Activated CD8-positive, alpha-beta T cell treated with anti-CD3 and anti-CD28 coated beads for 36 hours (primary cell): ENCODE measurements at places on chromosomes 4 and X.

DNA sequence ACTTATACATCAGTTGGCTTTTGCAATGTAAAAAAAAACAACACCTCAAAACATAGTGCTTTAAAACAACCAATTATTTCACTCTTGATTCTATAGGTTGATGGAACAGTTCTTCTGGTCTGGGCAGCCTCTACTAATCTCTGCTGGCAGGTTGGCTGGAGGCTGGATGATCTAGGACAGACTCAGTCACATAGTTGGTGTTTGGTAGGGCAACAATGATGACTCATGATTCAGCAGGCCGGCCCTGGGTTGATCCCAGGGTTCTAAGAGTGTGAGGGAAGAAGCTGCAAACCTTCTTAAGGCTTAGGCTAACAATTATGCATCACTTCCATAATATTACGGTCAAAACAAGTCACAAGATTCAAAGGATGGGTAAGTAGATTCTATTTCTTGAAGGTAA lies 558.2 kb downstream of the ZNF674 start:
- H3K4me1 ChIP-seq = no peaks in the 10 kb centered on the region
- no peak overlapping the region for H3K4me3 ChIP-seq

GRCh38 chr4:87029356-87029755 lies 94.5 kb downstream of the AFF1 start:
- H3K36me3 ChIP-seq = peaks cover 7% of the 10 kb centered on the region
- no peak overlapping the region for H3K4me3 ChIP-seq

- H3K36me3 ChIP-seq = peaks cover 5% of the 10 kb centered on the region
- no peaks in the 10 kb centered on the region for H3K4me1 ChIP-seq
- no peaks in the 10 kb centered on the region for H3K27me3 ChIP-seq
- H3K4me3 ChIP-seq = no peak overlapping the region
Observed at GRCh38 chr4:109026588-109026987, 263.7 kb upstream of the ETNPPL start.

- peaks cover 8% of the 10 kb centered on the region for H3K27me3 ChIP-seq
- H3K27ac ChIP-seq = no peak overlapping the region
- no peak for DNase-seq
Observed at GRCh38 chr4:153259661-153260060, 55.4 kb downstream of the TRIM2 start.

DNA sequence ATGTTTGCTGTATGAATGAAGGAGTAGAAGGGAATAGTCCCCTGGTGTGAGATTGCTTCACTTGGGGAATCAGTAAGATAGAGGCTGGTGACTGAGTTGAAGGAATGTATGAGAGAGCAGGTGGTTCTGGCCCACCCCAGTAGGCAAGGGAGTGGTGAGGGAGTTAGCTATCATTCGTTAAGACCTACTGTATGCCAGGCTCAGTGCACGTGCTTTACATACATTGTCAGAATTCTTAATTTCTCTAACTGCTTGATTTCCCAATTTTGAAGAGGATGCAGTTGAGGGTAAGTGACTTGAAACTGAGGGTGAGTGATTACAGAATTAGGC lies 700 bp downstream of the VMA21 start:
- H3K36me3 ChIP-seq = peaks cover 21% of the 10 kb centered on the region
- no peaks in the 10 kb centered on the region for H3K27me3 ChIP-seq
- peak; percentile 13 for DNase-seq

DNA sequence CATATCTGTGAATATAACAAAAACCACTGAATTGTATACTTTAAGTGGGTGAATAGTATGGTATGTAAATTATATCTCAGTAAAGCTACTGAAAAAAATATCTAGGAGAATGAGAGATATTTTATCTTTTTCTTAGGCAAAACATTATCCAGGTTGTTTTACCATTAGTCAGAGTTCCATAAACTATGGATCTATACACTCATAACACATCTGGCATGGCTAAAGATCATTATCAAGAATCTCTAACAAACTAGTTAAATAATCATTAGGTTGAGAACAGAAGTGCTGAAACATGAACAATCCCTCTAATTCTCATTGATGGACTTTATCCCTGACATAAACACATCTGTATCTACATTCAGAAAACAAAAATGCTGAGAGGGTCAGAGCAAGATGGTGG lies 15.6 kb downstream of the MED14 start:
- H3K36me3 ChIP-seq = peaks cover 42% of the 10 kb centered on the region
- H3K27me3 ChIP-seq = no peaks in the 10 kb centered on the region

- H3K4me3 ChIP-seq = no peak overlapping the region
- no peaks in the 10 kb centered on the region for H3K36me3 ChIP-seq
- no peaks in the 10 kb centered on the region for H3K27me3 ChIP-seq
Observed at GRCh38 chr4:147581606-147582350, 35.4 kb upstream of the TMEM184C start.

- no peaks in the 10 kb centered on the region for H3K4me1 ChIP-seq
- H3K36me3 ChIP-seq = no peaks in the 10 kb centered on the region
- H3K4me3 ChIP-seq = no peak overlapping the region
- DNase-seq = no peak
- no peaks in the 10 kb centered on the region for H3K27me3 ChIP-seq
Observed at GRCh38 chr4:137394018-137394417, 138.3 kb downstream of the PCDH18 start.

DNA sequence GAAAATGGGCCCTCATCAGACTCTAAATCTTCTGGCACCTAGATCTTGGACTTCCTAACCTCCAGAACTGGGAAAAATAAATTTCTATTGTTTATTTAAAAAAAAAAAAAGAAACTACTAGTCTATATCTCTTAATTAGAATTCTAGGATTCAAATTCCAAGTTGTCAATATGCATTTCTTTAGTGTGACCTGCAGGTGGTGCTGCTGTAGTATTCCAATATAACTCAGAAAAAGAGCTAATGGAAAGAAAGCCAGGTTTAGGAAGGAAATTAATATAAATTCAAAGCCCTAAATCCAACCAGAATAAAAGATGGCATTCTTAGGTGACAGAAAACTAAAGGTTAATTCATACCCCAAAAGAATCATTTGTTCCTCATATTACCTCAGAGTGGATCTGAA lies 80.0 kb upstream of the NALF2 start:
- peaks cover 6% of the 10 kb centered on the region for H3K27me3 ChIP-seq
- no peaks in the 10 kb centered on the region for H3K4me1 ChIP-seq
- H3K36me3 ChIP-seq = no peaks in the 10 kb centered on the region
- DNase-seq = no peak
- no peak overlapping the region for H3K4me3 ChIP-seq
- no peak overlapping the region for H3K27ac ChIP-seq

DNA sequence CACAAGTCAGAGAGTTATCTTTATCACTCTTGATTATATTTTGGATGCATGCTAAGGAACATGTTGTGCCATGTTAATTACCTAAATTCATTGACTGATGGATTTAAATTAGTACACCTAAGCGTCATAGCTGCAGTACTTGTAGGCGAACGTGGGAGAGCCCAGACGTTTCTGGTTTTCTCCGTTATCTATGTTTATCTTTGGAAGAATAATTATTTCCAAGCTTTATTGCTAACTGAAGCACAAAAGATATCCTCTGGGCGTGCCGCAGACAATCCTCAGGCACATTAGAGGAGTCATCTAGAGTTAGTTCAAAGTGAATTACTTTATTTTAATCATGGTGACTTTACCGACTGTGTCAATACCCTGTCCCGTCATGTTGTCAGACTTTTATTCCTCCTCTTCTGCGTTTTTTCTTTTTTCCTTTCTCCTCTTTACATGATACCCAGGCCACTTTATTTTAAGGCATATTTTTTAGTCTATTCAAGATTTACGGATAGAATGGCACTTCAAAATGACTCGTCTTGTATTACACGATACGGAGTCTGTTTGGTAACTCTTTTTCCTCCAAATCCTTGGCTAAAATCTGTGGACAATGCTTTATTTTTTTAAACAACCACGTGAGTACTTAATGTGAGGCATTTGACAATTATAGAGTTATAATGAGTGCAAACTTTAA lies 632.0 kb upstream of the TENM3 start:
- no peaks in the 10 kb centered on the region for H3K36me3 ChIP-seq

DNA sequence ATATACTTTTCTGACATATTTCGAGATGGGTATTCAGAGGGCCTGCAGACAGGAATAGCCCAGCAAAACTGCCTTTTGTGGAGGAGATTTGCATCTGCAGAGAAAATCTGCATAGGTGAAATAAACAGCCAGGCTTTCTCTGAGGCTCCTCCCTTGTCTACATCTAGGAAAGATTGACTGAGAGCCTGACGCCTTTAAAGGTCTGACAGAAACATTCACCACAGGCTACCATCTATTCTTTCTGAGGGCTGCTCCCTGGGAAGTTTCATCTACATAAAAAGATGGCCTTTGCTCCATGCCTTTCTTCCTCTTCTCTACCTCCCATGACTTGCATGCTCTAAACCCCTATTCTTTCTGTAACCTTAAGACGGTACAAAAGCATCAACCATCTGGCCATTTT lies 55.0 kb upstream of the AP1S2 start:
- H3K4me1 ChIP-seq = no peaks in the 10 kb centered on the region
- DNase-seq = no peak
- peaks cover 2% of the 10 kb centered on the region for H3K27me3 ChIP-seq
- H3K36me3 ChIP-seq = no peaks in the 10 kb centered on the region
- no peak overlapping the region for H3K27ac ChIP-seq
- H3K4me3 ChIP-seq = no peak overlapping the region

DNA sequence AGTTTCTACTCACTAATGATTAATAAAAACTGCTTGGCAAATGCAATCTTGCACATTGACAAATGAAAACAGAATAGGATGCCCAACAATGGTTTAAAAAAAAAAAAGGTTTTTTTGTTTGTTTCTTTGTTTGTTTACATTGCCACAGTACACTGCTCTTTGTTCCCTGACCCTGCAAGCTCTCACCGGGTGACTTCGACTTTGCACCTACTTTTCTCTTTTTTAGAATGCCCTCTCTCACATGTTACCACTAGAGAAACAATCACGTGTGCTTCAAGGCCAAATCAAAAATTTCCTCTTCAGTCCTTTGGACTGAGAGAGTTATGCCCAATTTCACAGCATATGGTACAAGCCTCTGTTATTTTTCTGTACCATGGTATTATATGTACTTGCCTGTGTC lies 101.5 kb downstream of the DMD start:
- H3K36me3 ChIP-seq = no peaks in the 10 kb centered on the region
- no peaks in the 10 kb centered on the region for H3K4me1 ChIP-seq
- H3K27ac ChIP-seq = no peak overlapping the region
- H3K4me3 ChIP-seq = no peak overlapping the region
- no peaks in the 10 kb centered on the region for H3K27me3 ChIP-seq

DNA sequence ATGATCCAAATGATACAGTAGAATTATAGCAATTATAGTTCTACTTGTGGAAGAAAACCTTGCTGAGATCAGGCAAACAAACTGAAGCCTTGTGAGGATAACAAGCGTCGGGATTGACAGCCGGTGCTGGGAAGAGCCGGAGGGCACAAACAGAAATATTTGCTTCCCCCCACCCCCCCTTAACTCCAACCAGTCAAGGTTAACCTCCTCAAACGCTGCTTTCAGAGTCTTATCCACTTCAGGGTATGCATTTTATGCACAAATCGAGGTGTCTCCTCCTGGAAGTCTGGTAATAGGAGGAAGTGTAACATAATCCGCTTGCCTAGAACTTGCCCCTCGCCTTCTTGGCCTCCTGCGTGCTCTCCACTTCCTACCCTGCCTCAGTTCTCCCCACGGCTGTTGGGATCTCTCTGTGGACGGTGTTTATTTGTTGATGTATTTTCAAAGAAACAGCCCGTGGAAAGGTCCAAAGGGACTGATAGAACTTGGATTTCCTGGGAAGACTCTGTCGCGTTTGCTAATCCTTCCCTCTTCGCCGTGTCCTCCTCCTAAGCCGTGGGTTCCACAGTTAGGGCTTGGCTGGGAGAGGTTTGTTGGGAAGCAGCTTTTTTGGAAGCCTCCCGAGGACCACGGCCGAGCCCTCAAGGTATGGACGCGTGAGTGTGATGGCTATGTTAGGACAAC lies 4.1 kb upstream of the ARX start:
- H3K36me3 ChIP-seq = no peaks in the 10 kb centered on the region
- no peak for DNase-seq
- no peak overlapping the region for H3K4me3 ChIP-seq
- no peak overlapping the region for H3K27ac ChIP-seq

- no peaks in the 10 kb centered on the region for H3K36me3 ChIP-seq
- H3K4me3 ChIP-seq = no peak overlapping the region
- H3K27ac ChIP-seq = no peak overlapping the region
- no peaks in the 10 kb centered on the region for H3K4me1 ChIP-seq
- H3K27me3 ChIP-seq = no peaks in the 10 kb centered on the region
Observed at GRCh38 chr4:95672811-95673210, 124.0 kb upstream of the UNC5C start.

DNA sequence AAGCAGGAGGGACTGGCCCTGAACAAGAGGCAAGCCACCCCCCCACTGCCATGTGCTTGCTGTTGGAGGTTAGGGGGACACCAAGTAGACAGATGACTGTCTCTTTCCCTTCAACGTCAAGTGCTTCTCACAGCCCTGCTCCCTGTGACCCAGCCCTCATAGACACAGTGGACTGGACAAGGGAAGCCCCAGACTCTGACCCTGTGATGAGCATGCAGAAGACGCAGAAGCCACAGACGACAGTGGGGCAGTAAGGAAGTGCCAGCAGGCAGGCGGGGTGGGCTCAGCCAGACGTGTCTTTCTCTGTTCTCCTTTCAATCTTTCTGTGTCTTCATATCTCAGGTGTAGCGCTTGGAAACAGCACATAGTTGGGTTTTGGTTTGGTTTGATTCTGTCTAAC lies 2.4 kb upstream of the L1CAM start:
- DNase-seq = no peak
- no peak overlapping the region for H3K27ac ChIP-seq
- peaks cover 22% of the 10 kb centered on the region for H3K27me3 ChIP-seq
- H3K36me3 ChIP-seq = no peaks in the 10 kb centered on the region
- peaks cover 2% of the 10 kb centered on the region for H3K4me1 ChIP-seq

DNA sequence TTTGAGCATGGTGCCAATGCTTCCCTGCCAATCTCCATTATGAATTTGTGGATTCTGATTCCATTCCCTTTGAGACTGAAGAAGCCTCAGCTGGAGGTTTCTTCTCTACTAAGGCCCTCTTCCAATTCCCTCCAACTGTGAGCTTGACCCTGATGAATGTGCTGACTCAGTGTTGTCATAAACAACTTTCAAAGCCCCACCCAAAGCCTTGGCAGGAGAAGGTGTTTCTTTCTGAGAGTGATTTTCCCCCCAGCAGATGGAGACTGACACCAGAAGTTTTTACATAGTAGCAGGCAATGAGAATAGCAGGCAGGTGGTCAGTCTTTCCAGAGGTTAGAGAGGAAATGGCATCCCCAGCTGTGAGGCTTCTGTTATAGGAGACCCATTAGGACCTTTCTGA lies 53.1 kb downstream of the OCRL start:
- H3K27ac ChIP-seq = no peak overlapping the region
- H3K4me1 ChIP-seq = no peaks in the 10 kb centered on the region
- no peak overlapping the region for H3K4me3 ChIP-seq
- no peaks in the 10 kb centered on the region for H3K27me3 ChIP-seq
